Stimulated activated CD8-positive, alpha-beta memory T cell treated with anti-CD3 and anti-CD28 coated beads, Interleukin-4, amount 100 ng/mL, for 4 hours (primary cell): ENCODE measurements at places on chromosomes 16 and 17.

DNA sequence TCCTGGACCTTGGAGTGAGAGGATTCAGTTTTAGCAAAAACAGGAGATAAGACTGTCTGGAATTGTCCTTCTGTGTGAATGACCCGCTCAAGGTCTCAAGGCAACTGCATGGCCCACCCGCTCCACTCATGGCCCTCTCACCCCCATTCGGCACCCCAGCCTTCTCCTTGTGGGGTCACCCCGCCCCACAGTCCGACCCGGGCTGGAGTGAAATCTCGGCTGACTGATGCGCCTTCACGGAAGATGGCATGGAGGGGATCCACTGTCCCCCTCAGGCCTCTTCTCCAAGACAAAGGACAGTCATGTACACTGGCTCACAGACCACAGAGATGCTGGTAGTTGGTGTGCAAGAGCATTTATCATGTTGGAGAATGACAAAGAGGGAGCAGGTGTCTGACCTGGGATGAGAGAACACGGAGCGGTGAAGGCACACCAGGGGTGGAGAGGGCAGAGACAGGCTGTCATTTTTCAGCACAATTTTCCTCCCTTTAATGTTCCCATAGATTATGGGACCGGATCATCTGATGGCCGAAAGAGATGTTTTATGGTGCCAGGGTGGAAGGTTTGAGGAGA is 391.9 kb upstream of the TNRC6C start:
- no peak for DNase-seq

GRCh38 chr16:89574681-89575246 is 794 bp upstream of the CPNE7 start:
- no peak for DNase-seq

DNA sequence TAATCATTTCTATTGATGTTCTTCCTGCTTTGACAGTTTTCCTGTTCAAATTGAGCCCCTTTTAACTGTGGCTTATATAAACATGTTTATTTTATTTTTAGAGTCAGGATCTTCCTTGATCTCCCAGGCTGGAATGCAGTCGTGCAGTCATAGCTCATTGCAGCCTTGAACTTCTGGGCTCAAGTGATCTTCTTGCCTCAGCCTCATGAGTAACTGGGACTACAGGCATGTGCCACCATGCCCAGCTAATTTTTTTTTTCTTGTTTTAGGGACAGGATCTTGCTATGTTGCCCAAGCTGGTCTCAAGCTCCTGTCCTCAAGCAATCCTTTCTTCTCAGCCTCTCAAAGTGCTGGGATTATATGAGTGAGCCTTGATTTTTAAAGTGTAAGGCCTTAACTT is 14.7 kb downstream of the PHKB start:
- DNase-seq, result no peak

DNA sequence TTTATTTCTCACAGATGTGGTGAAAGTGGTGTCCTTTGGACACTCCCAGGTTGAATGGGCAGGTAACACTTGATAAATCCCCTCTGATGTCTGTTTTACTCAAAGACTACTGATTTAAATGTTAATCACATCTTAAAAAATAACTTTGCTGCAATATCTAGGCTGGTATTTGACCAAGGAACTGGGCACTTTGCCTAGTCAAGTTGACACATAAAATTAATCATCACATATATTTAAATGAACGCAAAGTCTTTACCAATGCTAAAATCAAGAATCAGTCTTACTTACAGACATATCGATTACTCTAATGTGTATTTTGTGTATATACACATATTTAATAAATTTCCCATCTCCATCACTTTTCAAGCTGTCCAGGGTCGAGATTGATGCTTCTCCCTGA is 7.0 kb downstream of the MT2A start:
- DNase-seq, result no peak

GRCh38 chr17:19760746-19761145 is 12.6 kb upstream of the ALDH3A1 start:
- no peak for DNase-seq

- no peak for DNase-seq
Observed at GRCh38 chr16:62445909-62446308, 409.7 kb upstream of the CDH8 start.

GRCh38 chr17:82684228-82684841 is 14.2 kb downstream of the RAB40B start:
- no peak for DNase-seq

- no peak for DNase-seq
Observed at GRCh38 chr16:88389621-88390160, 6.9 kb downstream of the ZNF469 start.

GRCh38 chr17:17433000-17433703 is 43.6 kb upstream of the MED9 start:
- DNase-seq, result no peak

DNA sequence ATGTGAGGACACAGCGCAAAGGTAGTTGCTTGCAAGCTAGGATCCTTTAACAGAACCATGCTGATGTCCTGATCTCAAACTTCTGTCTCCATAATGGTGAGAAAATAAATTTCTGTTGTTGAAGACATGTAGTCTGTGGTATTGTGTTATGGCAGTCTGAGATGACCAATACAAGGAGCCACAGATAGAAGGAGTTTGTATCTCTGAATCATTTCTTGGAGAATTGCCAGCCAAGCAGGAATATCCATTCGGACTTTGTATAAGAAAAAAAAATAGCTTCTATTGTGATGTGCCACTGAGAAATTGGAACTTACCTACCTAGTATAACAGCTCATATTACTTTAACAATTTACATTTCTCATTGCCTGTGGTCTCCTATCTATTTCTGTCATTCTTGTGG is 447.6 kb upstream of the CA10 start:
- DNase-seq, result no peak

DNA sequence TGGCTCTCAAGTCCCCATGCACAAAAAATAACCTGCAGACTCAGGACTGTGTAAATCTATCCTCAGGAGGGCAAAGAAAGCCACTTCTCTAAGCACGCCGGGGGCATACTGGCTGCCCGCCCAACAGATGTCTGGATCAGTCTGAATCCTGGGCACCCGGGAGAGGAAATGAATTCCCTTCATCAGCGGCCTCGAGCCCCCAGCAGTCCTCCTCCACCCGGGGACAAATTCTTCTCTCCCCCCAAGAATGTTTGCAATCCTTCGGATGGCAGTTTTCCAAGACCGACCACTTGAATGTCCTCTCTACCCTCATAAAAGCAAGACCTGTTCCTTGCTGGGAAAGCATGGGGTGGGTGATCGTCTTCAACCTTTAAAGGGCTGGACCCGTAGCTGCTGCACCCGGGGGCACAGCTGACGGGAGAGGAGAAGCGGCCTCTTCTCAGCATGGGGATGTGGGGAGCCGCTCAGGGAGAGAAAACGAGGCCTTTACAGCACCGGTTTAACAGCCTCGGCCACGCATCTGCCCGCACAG is 9.4 kb upstream of the MAP2K3 start:
- DNase-seq, result no peak

GRCh38 chr17:75433218-75433783 is 23.1 kb upstream of the TMEM94 start:
- no peak for DNase-seq

DNA sequence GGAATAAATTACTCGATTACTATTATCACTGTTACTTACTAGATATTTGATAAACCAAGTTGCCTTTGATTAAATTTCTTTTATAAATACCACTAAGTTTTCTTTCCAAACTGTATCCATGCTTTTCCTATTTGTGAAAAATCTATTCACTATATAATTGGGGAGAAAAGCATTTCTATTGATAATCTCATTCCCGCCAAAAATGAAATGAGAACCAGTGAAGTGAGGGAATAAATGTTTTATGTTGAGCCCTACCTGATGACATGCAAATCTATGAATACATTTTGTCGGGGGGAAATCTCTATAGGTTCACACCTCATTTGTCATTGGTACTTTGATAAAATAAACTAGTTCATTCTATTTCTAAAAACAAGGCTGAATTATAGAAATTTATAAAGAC is 15.7 kb downstream of the BRIP1 start:
- no peak for DNase-seq

- no peak for DNase-seq
Observed at GRCh38 chr17:66290101-66290722, 12.2 kb upstream of the PRKCA start.
